ENCODE measurements at places on chromosomes 1 and 21.

DNA sequence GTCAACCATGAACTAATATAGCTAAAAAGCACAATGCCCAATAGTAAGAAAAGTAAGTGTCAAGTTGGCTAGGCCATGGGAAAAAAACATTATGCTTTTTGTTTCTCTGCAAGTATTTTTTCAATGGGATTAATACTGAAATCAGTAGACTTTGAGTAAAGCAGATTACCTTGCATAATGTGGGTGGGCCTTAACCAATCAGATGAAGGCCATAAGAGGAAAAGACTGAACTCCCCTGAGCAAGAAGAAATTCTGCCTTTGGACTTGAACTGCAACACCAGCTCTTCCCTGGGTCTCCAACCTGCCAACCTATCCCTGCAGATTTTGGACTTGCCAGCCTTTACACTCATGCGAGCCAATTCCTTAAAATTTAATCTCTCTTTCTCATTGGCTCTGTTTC is 6.4 kb upstream of the RSPO1 start:
- no peak for DNase-seq

GRCh38 chr21:45778686-45779085 is 135.2 kb downstream of the PCBP3 start:
- DNase-seq, result no peak

DNA sequence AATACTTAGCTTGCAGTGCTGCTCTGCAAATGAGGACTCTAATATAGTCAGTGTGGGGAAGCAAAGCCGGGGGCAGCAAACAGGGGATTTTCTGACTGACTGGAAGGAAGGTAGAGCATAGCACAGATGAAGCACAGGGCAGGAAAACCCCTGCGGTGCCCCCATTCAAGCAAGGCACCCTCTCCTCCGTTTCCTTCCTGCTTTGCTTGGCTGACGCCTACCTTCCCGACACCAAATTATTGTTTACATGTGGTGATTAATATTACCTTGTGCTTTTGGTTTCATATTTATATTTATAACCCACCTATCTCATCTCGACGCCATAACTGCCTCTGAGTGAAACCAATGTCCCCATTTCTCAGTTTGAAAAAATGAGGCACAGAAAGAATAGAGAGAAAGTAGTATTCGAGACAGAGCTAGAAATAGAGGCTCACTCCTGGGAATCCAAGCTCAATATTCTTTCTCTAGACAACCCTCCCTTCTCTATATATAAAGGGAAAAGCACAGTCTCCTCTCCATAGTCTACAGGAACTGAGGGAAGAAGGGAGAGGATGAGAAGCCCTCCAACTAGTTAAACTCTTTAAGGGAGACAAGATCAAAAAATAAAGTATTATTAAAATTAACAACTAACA is 41.3 kb downstream of the PIK3C2B start:
- no peak for DNase-seq

DNA sequence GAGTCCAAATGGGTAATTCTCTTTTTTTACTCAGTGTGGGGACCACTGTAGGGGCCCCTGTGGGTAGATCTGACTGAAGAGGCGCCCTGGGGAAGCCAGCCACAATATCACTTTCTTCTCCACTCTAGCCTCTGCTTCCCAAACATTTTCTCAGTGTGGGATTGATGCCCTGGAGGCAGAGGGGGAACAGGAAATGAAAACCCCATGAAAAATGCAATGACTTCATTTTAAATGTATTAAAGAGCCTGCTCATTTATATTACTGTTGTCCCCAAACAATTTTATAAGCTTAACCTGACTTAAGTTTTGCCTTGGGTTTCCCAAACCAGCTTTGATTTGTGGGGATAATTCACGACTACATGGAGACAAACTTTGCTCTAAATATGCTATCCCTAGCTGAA is 181.9 kb downstream of the C1orf94 start:
- no peak for DNase-seq

DNA sequence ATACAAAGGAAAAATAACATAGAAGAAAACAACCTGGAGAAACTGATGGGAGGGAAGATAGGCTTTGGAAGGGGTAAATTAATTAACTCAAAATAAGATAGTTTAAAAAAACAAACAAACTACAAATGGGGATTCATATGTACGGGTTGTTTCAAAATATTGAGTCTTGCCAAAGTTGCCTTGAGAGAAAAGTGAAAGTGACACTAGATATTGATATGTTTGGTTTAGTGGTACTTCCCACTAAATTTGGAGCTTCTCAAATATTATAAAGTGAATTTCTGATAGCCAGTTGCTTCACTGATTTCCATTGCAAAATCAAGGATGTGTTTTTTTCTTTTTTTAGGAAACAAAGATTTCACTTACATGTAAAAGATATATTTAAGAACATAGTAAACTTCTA is 149.5 kb upstream of the RUNX1 start:
- DNase-seq, result no peak

DNA sequence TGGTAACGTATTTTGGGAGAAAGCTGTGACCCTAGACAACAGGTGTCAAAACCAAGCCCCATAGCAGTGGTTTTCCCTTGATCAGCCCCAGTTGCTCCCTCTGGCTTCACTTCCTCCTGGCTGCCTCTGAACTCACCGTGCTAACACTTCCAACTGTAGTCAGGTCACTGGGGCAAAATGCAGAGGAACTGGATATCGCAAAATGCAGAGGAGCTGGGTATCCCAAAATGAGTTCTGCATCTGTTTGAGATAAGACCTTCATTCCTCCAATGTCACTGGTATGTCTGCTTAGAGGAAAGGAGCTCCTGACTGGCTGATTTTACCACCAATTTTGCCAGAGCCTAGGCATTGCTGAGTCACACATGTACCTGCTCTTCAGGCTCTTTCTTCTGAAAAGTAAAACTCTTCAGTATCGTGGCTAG is 19.6 kb upstream of the TACSTD2 start:
- no peak for DNase-seq

GRCh38 chr1:9701665-9702064 is 50.1 kb downstream of the PIK3CD start:
- DNase-seq, result no peak
